ENCODE measurements at places on chromosomes 2 and 18.

GRCh38 chr2:48699348-48699930 is 56.1 kb downstream of the LHCGR start:
- no peak for DNase-seq

DNA sequence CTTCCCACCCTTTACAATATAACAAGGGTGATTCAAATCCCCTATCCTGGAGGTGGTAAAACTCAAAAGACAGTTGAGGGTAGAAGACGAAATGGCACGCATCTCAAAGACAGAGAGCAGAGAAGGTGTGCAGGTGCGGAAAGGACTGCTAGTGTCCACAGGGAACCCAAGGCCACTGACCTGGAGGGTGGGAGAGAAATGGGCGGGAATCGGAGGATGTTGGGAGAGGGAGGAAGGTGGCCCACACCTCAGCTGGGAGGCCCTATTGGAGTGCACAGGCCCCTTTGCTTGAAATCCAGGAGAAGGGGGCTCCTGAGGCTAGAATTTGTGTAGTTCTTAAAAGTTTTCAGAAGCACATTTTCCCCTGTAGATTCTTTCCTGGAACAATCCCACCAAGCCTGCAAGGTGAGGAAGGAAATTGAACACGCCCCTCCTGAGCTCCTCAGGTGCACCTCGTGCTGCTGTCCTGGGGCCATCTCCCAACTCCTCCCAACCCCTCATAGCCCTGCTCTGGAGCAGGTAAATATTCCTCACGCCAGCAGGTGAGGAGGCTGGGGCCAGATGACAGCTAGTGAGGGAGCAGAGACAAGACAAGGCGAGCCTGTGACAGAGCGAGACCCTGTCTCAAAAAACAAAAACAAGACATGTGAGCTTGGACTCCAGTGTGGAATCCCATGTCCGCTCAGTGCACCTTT is 99.3 kb downstream of the MCFD2 start:
- DNase-seq = no peak

- DNase-seq = no peak
Observed at GRCh38 chr2:182901748-182902147, 35.3 kb upstream of the FRZB start.

GRCh38 chr2:237616373-237616733 is 11.0 kb upstream of the LRRFIP1 start:
- no peak for DNase-seq

- no peak for DNase-seq
Observed at GRCh38 chr2:42613281-42614064, 45.0 kb downstream of the MTA3 start.

- no peak for DNase-seq
Observed at GRCh38 chr2:205605638-205606304, 76.5 kb upstream of the NRP2 start.

DNA sequence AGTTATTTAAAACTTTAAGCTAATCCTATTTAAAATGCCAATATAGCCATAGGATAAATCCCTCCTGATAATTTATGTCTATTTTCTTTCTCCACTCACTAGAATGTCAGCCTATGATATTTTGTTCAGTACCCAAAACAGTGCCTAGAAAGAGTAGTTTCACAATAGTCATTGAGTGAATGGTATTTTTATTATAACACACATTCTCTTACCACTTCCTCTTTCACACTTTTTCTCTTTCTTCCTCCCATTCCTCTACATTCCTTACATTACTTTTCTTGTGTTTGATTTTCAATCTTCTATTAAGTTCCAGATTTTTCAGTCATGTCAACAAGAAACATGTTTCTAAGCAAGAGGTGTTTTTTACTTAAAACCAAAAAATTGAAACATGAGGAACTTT is 327.6 kb upstream of the UBE2E3 start:
- DNase-seq = no peak

GRCh38 chr2:40746191-40746590 is 294.3 kb upstream of the SLC8A1 start:
- no peak for DNase-seq

GRCh38 chr2:94966689-94967088 is 58.8 kb upstream of the MAL start:
- no peak for DNase-seq

- no peak for DNase-seq
Observed at GRCh38 chr2:230356084-230356483, 29.1 kb downstream of the SP140L start.

- DNase-seq = no peak
Observed at GRCh38 chr2:25558262-25558661, 115.1 kb downstream of the DTNB start.

DNA sequence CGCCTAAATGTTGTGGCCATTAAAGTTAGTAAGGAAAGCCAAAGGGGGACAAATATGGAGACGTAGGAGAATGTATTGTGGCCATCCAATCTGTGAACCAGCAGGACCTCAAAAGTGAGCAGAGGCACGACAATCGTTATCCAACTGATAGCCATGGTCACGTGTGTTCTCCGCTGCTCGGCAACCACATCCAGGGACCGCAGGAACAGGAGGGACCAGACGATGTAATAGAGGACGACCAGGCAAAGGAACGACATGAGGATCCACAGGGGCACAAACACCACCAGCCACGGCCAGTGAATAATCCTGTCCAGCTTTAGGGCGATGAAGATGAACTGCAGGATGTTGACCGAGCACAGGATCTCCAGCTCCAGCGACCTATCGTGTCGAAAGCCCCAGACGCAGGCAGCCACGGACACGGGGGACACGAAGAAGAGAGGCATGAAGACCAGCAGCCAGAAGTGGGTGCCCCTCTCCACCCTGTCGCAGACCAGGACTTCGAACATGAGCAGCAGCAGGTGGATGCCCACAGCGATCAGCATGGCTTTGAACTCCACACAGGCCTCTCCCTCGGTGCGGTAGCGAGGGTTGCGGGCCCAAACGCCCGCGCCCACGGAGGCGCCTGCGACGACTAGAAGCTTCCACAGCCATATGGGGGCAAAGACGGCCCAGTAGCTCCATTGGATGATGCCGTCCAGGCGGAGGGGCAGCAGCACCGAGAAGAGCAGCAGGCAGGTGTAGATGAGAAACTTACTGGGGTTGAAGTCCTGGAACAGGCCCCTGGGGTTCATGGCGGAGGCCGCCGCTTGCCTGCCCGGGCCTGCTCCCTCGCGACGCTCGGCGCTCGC is 790 bp downstream of the TMEM185B start:
- DNase-seq = peak; percentile 8

DNA sequence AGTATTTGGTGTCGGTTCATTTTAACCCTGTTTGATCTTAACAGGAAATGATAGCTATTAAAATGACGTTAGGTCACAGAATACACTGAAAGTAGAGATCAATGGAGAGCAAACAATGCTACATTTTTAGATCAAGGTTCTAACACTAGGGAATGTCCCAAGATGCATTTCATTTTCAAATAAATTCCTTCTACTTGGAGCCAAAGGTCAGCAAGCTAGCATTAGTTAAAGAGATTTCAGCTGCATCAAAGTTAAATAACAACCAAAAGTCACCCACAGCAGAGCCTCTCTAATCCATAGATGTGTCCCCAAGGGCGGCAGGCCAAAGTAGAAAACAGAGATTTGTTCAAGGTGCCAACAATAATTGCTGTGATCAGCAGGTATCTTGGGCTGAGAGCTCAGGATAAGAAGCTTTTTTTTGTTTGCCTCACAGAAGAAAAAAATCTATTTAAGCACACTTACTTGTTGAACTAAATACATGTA is 1233.6 kb upstream of the TMEFF2 start:
- no peak for DNase-seq

DNA sequence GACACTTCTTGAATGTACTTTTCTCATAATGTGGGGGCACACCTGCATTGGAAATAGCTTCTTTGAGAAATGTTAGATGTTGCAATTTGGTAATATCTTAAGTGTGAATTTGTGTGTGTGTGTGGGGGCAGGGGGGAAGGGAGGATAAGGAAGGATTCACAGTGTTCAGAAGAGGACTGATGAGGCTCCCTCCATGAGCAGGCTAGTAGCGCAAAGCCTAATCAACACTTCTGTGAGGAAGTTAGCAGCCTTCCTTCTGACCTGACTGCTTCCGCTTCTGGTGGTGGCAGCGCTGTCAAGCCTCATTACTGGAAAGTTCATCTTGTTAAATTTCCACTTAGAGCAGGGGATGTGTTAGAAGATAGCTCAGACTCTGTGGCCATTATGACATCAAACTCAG is 295.4 kb upstream of the SPRED2 start:
- no peak for DNase-seq

- no peak for DNase-seq
Observed at GRCh38 chr2:25250331-25251070, 82.1 kb upstream of the POMC start.

GRCh38 chr2:239019183-239019581 is 171.3 kb downstream of the TWIST2 start:
- DNase-seq = no peak

GRCh38 chr2:156522864-156523440 is 86.8 kb downstream of the GPD2 start:
- no peak for DNase-seq

- DNase-seq = no peak
Observed at GRCh38 chr2:74416778-74417177, 4.6 kb downstream of the C2orf81 start.

Measured in left ventricle myocardium inferior (tissue), 1 donor.